ENCODE measurements at places on chromosomes 4 and X.
A peak's percentile ranks its signal among the peaks of the same experiment; 100 is the strongest.

- peak; percentile 3 for DNase-seq
Observed at GRCh38 chr4:173367285-173367684, 3.5 kb upstream of the SAP30 start.

- DNase-seq = no peak
Observed at GRCh38 chr4:104868958-104869357, 277.7 kb upstream of the TET2 start.

- DNase-seq = no peak
Observed at GRCh38 chrX:44042116-44042515, 68.9 kb upstream of the NDP start.

DNA sequence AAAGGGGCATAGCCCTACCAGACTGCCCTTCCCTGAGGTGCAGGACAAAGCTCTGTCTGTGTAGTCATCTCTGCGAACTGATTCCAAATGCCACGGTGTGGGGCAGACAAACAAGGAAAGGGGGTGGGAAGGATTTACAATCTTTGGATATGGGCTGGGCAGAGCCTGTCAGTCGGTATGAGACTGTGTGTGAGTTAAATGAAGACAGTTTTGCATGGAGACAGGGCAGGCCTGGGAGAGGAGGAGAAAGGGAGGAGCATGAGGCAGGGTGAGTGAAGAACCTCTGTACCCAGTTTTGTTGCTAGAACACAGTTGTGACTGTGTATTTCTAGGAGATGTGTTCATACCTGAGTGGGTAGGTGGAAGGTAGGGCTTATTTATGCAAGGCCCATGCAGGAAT, 59.4 kb upstream of the MSN start:
- DNase-seq = no peak

DNA sequence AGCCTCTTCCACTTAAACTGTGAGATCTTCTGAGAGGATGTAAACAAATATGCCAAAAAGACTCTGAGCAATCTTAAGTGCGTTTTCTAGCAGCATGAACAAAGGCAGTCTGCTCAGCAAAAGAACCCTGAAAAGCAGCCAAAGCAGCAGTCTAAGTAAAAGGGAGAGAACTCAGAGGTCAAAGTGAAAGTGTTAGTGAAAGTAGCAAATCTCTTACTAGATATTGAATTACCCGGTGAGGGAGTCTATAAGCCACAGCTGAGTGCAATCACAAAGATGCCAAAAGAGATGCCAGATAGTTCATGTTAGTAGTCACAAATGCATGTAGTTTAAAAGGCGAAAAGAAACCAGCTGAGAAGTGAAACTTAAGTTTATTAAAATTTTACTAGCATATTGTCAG, 7.9 kb upstream of the GNRHR start:
- no peak for DNase-seq

- DNase-seq = peak; percentile 10
Observed at GRCh38 chr4:185096032-185096653, 46.9 kb upstream of the SLC25A4 start.

DNA sequence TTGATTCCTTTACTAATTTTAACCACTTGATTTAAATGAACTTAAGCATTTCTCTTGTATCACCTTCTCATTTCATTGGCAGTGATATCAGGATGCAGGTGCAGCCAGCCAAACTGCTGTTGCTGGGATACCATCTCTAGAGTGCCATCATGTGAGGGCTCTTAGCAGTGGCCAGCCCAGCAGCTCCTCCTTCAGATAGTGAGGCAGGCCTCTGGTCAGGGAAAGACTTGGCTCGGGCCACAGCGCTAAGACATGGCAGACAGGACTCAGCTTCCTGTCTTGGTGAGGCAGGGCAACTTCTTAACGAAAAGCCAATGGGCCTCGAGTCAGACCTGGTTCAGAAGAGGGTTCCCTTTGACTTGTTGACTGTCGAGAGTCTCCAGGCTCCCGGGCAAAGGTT, 50.0 kb downstream of the NOP14 start:
- no peak for DNase-seq

GRCh38 chrX:155673338-155673737, 60.6 kb upstream of the TMLHE start:
- DNase-seq = no peak

DNA sequence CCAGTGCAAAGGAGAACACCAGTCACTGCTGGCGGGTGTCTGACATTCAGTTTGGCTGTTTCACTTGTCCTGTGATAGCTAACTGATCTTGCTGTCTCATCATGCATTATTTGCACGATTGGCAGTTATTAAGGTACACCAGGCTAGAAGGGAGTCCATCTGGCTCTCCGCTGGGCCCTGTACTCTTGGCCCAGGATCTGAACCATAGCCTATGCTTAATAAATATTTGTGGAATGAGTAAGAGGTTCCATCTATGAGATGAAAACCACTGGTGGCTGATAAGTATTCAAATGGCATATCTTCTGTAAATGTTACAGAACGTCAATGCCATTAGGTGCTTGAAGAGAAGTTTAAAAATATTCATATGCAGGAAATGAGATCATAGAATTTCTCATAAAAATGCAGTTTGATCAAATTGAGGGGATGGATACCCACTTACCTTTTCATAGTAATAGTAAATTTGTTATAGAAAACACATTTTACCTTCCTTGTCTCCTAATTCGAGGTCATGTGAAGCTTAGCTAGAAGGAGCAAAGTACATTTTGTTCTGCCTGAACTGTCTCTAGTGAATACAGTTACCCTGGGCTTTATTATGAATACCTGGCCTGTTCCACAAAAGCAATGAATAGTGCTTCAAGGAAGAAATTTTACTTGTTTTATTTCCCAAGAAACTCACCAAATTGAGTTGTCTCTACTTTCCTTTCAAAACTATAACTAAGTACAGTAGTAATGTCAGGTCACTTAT, 213.5 kb downstream of the CBR4 start:
- peak; percentile 84 for DNase-seq

GRCh38 chr4:94551643-94552564, 100.2 kb downstream of the PDLIM5 start:
- peak; percentile 30 for DNase-seq

DNA sequence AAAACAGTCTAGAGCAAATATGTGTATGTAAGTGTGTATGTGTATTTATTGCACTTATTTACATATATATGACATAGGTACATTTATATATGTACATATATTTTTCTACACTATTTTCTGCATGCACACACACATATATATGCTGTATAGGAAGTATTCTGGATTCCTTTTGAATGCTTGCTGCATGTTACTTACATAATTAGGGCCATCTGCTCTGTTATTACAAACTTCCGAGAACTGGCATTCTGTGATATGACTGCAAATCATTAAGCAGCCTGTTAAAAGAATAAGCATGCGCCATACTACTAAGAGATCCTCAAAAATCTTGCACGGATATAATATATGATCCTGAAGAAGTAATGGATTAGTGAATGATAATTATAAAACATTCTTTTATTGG, 1157.6 kb upstream of the TENM3 start:
- no peak for DNase-seq

DNA sequence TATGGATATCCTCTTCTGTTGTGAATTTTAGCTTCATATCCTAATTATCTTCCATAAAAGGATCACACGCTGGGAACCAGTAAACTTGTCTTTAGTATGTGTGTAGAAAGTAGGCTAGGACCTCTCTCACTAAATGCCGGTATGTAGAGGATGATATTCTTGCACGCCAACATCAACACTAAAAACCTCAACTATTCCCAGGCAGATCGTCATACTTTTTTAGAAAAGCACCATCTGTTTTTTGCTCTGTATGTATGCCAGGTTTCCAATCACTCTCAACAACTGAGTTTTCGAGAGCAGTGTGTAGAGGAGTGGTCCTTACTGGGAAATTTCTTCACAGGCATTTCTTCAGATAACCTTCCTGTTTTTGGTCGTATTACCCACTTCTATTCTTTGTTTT, 283.6 kb downstream of the GALNTL6 start:
- no peak for DNase-seq

GRCh38 chr4:39505581-39505980, 21.7 kb downstream of the UGDH start:
- peak; percentile 6 for DNase-seq

- no peak for DNase-seq
Observed at GRCh38 chr4:10684631-10685030, at the start of gene CLNK. Gene CLNK (minus strand): TSS chr4:10684768. CDS start chr4:10667869, 16,899 bp downstream.

DNA sequence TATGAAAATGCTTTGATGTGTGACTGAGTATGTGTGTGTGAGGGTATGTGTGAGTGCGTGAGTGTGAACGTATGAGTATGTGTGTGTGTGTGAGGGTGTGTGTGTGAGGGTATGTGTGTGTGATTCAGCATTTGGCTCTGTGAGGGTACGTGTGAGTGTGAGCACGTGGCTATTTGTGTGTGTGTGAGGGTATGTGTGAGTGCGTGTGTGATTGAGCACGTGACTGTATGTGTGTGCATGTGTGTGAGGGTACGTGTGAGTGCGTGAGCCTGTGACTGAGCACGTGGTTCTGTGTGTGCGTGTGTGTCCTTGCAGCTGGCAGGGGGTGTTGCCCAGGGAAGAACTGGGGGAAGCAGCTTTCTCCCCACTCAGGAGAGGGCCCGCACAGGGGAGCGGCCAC, 16.1 kb upstream of the PPP2R3B start:
- no peak for DNase-seq

DNA sequence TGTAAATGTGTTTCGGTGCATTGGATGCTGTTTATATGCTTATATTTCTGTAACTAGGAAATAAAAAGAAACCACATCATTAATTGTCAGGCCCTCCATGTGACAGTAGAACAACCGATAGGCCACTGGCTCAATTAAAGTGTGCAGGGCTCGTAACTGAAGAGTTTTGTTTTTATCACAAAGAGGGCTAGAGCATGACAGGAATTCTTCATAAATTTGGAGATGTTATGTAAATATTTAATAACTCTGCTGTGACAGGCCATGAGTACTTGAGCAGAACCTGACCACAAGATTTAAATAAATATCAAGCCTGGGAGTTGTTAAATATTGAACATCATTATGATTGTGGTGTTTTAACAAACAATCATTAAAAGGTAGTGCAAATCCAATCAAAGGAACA, 55.9 kb downstream of the MID1 start:
- DNase-seq = no peak

DNA sequence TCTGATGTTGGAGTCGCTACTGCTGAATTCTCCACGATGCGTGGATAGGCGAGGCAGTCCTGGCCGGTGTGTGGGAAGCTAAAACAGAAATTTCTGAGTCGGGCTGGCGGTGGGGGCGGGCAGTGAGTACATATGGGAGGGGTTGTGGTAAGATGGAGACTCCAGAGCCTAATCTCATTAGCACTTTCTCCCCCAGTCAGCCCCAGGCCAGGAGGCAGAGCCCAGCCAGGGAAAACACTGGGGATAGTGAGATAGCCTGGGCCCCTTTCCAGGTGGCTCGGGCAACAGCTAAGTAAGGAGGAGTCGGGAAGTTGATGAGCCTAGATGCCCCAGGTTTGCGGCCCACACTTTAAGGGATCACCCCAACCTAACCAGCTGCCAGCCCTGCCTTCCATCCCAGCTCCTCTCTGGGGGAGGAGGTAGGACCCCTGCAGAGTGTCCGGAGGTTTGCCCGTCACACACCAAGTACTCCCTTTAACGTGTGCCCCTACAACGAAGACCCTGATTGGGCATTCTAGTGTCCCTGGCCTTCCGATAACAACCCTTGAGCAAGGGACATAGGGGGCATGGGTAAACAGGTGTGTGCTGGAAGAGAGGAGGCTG, 2.4 kb upstream of the LOC101059915 start:
- no peak for DNase-seq

- no peak for DNase-seq
Observed at GRCh38 chrX:44282753-44283152, 60.7 kb downstream of the EFHC2 start.
